Cerebellar cortex (tissue), 1 donor: ENCODE measurements at places on chromosomes 5 and 9.

- DNase-seq, result peak; percentile 20
Measured at GRCh38 chr5:77518304-77518703, 26.2 kb upstream of the WDR41 start.

DNA sequence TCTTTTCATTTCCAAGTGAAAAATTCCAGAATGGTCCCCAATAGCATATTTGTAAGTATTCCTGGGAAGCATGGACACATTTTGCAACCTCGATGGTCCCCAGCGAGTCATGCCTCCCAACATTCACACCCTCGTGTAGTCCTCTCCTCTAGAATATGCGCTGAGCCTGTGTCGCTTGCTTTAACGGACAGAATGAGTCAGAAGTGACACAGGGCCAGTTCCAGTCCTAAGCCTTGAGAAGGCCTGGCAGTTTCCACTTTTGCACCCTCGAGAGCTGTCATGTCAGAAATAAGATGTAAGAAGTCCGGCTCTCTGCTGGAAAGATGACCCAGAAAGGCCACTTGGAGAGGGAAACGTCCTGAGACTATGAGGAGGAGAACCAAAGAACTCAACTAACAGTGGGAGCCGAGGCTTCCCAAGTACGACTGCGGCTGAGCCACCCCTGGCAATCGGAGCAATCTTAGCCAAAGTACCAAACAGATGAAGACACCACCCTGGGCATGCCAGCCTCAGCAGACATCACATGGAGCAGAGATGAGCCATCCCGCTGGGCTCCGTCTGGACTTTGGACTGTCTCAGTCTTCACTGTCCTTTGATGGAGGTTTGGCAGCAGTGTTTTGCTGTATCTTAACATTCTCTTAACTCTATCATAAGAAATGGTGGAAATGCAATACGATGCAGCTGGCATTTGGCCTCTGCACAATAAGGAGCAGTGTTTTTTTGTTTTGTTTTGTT is 42.6 kb upstream of the GFPT2 start:
- peak; percentile 69 for DNase-seq

DNA sequence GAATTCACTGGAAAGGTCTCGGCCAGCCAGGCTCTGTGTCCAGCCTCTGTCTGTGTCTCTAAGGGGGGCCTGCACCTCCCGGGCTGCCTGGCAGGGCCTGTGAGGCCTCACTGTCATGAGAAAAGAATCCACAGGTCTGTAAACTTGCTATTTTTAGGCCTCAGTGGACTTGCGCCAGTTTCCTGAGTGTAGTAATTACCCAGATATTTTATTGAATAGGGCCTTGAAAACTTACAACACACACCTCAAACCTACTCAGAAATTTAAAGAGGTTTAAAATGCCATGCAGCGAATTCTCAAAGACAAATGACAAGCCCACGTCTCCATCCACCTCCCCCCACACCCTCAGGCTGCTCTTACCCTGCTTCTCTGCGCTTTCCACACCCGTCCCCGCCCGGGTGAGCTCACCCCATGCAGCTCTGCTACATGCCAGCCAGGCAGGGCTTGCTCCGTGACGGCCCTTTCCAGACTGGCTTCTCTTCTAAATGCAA is 8.8 kb upstream of the TENT4A start:
- no peak for DNase-seq

- no peak for DNase-seq
Measured at GRCh38 chr9:26308328-26308727, 584.3 kb downstream of the CAAP1 start.

- DNase-seq, result no peak
Measured at GRCh38 chr5:176414704-176415103, 1.6 kb downstream of the CLTB start.

DNA sequence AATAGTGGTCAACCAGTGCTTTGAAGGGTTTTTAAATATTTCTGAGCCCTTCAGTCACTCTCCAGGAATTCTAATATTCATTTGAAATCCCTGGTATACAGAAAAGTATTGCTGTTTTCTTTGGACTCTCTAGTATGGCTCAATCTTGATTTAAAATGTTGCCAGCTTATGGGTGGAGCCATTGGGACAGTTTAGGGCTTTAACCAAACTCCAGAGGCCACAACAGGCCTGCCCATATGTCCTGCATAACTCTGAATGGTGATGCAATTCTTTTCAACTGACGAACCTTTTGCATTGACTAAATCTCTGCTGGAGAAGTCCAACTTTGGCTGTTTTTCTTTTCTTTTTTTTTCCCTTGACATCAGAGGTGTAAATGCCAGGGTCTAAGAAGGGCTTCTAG is 10.3 kb upstream of the ANKHD1 start:
- no peak for DNase-seq

- no peak for DNase-seq
Measured at GRCh38 chr9:23290973-23291372, 535.1 kb downstream of the ELAVL2 start.
